ENCODE measurements at places on chromosomes 7 and 10.

- DNase-seq = no peak
These were observed 108.4 kb upstream of the HPS1 start for GRCh38 chr10:98555021-98555619.

DNA sequence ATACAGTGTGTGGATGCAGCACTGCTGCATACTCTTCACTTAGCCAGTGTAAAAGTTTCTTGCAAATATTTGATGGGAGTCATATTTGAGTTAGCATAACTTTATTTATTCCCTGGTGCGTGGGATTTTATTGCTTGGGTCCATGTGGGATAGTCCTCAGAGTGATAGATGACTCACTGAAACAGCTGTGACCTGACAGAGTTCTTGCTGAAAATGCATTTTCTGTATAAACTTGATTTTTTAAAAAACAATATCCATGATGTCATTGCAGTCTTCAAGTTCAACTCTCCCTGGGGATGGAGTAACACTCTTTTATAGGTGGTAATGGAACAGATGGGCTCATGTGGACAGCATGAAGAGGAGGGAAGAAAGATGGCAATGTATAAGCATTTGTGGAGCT, 310.0 kb downstream of the PPP1R3A start:
- DNase-seq = no peak

GRCh38 chr10:57657164-57657765, 610.4 kb downstream of the IPMK start:
- no peak for DNase-seq

GRCh38 chr7:43123457-43123856, 11.0 kb downstream of the HECW1 start:
- DNase-seq = no peak

DNA sequence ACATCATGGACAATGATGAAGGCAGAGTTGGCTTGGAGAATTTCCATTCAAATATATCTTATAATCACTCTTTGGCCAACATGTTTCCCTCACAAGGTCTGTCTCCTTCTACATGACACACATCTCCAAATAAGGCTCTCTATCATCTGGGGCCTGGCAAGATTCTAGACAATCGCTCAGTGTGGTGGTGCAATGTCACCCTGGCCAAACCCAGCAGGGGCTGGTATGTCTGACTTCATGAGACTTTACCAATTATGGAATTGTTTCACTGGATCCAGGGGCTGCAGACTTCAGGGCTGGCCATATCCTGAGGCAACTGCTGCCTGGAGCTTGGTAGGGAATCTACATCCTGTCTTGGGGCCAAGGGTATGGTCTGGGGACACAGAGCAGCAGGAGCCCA, 319.0 kb downstream of the PLXNA4 start:
- DNase-seq = no peak

- no peak for DNase-seq
These were observed 611.8 kb downstream of the SORCS3 start for GRCh38 chr10:105252911-105253310.

DNA sequence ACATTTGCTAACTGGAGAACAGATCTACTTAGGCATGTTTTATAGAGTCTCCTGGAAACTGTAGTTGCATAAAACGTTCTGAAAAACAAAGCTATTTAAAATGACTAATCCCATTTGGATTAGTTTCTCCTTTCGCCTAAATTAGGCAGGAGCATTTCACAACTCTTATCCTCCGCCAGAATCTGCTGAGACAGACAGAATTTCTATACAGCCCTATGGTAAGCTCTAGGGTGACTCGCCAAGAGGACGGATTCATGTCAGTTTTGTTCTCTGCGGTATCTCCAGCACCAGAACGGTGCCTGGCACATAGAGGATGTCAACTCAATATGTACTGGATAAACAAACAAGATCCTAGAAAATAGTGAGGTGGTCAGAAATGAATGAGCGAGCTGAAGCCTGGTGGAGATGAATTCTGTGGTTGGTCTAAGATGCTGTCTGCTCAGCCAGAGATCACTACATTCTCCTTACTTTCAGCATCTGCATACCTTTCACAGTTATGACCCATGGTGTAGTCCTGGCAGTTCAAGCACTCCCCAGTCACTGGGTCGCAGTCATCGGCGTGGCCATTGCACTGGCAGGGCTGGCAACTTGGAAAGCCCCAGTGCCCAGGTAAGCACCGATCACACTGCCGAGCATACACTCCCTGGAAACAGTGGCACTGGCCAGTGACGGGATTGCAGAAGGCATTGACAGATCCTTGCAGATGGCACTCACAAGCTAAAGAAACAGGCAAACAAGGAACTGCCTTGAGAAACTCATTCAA, 44.0 kb downstream of the LAMB1 start:
- DNase-seq = no peak

DNA sequence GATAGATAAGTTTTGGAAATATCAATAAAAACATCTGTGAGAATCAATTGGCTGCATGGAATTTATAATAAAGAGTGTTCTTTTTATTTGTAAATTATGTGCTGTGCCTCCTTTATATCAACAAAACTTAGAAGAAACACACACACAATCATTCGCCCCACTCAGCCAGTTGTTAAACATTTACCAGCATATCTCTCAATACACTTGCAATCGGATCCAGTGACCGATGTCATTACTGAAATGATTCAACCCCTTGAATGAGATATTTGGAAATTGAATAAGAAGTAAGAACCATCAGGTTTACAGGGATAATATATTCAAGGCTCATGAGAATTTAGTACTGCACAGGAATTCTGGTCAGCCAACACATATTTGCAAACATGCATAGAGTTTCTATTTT, 35.6 kb downstream of the TAF3 start:
- DNase-seq = no peak

- DNase-seq = no peak
These were observed 66.2 kb upstream of the PDGFA start for GRCh38 chr7:585873-586272.

DNA sequence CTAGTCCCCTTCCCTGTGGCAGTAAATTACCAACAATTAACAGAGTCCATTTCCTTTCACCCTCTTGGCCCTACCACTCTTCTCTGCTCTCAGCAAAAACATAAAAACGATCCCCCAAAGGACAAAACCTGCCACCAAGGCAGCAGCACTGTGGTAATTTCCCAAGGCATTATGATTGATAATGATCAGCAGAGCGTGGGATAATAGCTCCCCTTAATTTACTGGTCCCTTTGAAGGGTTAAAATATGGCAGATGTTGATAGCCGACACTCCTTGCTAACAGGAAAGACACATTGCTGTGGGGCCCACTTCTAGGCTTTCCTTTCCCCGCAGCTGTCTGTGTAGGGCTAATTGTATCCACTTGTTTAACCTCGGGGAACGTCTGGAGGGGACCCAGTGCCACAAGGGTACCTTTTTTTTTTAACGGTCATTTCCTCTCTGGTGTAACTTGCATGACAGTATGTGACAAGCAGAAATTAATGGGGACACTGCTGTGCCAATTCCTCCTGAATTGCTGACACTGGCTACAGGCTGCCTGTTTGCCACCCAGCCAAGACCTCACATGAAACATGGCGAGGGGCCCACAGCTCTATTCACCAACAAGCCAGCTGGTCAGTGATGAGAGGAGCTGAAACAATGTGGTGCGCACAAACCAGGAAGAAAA, 81.3 kb downstream of the CDK6 start:
- no peak for DNase-seq

- no peak for DNase-seq
These were observed 141.7 kb upstream of the SEMA3A start for GRCh38 chr7:84336303-84336702.

GRCh38 chr7:47580811-47581331, 1.0 kb downstream of the TNS3 start:
- no peak for DNase-seq

DNA sequence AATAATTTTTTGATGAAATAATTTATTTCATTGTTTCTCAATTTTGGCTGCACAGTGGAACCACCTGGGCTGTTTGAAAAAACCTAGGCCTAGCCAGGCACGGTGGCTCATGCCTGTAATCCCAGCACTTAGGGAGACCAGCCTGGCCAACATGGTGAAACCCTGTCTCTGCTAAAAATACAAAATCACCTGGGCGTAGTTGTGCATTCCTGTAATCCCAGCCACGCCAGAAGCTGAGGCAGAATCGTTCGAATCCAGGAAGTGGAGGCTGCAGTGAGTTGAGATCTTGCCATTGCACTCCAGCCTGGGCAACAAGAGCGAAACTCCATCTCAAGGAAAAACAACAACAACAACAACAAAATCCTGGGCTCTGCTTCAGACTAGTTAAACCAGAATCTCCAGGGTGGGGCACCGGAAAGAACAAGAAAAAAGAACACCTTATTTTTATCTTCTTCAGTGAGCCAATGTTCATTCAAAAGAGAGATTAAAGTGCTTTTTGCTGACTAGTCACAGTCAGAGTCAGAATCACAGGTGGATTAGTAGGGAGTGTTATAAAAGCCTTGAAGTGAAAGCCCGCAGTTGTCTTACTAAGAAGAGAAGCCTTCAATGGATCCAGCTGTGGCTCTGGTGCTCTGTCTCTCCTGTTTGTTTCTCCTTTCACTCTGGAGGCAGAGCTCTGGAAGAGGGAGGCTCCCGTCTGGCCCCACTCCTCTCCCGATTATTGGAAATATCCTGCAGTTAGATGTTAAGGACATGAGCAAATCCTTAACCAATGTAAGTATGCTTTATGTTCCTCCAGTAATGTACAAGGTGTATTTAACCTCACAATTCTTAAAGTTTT, at the start of gene CYP2C18:
TSS of gene CYP2C18 (plus strand) at position 516 of the 841 bp plus-strand sequence. CDS start at position 607, 91 bp downstream.
- DNase-seq = no peak

DNA sequence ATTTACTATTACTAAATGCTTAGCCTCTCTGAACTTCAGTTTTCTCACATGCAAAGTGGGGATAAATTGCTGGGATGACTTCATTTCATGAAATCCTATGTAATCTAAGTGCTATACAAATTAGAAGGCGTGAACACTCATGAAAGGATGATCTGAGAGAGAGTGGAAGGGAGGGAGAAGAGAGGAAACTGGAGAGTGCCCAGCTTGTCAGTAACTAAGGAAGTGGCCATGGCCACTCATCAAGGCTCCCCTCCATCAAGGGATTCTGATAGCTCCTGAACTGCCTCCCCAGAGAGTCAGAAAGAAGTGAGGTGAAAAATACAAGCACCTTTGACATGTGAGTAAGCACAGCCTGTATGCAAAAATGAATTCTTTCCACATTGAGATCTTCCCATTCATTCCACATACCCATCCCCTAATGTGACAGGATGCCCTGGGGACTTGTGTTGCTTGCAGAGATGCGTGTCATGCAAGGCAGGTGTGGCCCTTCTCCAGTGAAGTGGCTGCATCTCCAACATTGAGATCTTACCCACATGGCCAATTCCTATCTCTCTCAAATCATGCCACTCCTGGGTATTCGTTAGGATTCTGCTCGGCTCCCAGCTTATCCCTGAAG, 76.5 kb upstream of the ITPRID1 start:
- no peak for DNase-seq

- DNase-seq = no peak
These were observed 132.7 kb downstream of the ELAPOR2 start for GRCh38 chr7:86926732-86927131.

DNA sequence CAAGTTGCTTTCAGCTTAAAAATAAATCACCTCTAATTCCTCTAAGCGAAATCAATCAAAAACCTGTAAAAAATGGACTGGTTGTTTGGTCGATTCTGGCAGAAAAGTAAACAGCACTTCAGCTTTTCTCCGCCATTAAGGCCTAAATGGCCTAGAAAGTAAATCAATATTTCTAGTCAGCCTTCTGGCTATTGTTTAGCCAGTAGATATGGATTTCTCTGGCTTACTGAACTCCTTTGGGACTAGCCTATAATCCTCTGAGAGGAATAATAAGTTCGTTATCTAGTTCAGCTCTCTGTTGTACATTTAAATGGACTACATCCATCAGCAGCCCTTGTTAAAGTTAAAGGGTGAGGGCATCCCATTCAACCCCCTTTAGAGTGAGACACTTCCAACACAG, 400.1 kb upstream of the ETV1 start:
- no peak for DNase-seq

DNA sequence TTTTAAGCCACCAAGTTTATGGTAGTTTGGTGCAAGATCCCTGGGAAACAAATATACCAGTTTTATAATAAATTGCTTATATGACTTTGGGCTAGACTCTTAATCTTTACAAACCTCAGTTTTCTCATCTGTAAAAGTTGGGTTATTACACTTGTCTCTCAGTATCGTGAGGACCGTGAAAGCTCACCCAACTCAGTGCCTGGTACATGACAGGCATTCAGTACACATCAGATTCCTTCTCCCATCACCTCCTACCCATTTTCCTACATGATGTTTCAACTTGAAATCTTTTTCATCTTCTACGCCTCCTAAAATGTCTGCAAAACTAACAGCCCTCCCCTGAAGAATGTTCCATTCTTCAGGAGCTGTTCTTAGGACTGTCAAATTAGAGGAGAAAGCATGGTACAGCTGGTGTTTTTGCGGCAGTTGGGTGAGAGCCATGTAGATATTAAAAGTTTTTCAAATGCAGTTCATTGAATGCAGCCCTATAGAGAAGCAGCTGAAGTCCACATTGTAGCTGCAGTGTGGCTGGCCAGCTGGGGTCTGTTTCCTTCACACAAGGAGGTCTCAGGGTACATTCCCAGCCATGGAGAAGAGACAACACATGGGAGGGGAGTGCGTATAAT, 812.8 kb downstream of the LRMDA start:
- DNase-seq = no peak

GRCh38 chr7:75654855-75655254, 83.9 kb downstream of the HIP1 start:
- DNase-seq = no peak

DNA sequence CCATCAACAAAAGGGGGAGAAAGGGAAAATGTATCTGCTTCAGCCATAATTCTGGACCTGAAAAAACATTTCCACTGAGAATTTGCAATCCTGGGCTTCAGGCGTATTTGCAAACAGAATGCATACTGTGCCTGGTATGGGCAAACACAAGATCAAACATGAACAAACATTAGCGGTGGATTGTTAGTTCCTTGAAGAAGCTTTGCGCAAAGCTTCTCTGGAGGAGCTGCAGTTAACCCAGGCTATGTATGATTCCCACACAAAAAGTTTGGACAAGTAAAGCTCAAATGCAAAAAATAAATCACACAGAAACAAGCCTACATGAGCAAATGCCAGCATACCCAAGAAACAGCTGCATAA, 20.4 kb upstream of the HILPDA start:
- DNase-seq = no peak

GRCh38 chr10:75450075-75450445, 18.6 kb downstream of the LRMDA start:
- DNase-seq = no peak

GRCh38 chr7:80415522-80415921, 96.3 kb downstream of the GNAT3 start:
- no peak for DNase-seq

DNA sequence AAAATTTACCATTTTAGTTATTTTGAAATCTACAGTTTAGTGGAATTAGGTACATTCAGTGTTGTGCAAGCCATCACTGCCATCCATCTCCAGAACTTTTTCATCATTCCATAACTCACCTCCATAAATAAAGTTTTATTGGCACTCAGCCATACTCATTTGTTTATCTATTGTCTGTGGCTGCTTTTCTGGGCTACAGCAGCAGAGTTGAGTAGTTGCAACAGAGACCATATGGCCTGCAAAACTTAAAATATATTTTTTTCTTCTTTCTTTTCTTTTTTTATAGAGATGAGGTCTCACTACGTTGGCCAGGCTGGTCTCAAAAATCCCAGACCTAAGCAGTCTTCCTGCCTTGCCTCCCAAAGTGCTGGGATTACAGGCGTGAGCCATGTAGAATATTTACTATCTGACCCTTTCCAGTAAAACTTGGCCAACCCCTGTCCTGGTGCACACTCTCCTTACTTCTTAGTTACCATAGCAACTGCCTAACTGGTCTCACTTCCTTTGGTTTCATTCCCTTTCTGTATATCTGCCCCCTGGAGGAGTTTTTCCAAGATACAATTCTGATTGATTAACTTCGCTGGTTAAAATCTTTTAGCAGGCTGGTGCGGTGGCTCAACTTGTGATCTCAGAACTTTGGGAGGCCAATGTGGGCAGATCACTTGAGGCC, 133.2 kb downstream of the CUX1 start:
- no peak for DNase-seq

Measured in stimulated activated CD4-positive, alpha-beta T cell treated with anti-CD3 and anti-CD28 coated beads, Interleukin-15, amount 100 ng/mL, for 1 hour (primary cell).